Activated T-cell treated with anti-CD3 and anti-CD28 coated beads for 48 hours (primary cell): ENCODE measurements at places on chromosomes 1 and 21.

DNA sequence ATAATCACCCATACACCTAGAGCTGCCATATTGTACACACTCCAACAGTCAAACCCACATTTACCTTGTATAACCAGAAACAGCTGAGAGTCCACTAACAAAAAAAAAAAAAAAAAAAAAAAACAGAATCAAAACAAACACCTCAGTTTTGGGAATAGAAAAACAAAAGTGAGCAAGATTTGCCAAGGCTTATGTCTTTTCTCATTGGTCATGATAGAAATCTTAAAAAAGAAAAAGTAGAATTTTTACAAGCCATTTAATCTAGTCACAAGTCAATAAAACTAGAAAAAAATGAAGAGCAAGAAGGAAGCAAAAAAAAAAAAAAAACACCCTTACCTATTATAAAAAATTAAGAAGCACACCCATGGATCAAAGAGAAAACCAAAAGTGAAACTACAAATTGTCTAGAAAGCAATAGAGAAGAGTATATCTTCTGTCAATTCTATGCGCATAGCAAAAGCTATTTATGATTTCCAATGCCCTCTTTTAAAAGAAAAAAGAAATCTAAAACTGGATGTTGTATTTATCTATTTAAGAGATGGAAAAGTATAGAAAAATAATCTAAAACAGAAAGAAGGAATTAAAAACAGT is 113.2 kb upstream of the GALNT2 start:
- DNase-seq, result no peak

- no peak for DNase-seq
Observed at GRCh38 chr1:183126528-183126927, 59.5 kb upstream of the LAMC2 start.

DNA sequence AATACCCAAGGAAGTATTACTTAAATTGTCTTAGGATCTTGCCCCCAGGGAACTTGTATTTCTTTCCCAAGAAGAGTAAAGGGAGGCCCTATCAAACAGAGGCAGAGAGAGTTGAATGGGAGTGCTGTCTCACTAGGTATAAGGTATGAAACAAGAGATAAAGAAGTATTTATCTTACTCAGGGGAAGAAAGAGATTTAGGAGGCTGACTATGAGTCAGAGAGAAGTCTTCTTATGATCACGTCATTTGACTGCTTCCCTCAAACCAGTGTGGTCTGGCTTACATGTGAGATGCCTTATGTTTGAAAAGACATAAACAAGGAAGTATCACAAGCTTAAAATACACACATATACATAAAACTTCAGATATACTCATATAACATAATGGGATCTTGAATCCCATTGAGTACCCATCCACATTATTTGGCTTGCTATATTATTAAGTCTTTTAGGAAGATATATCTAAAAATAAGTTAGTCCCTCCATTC is 29.6 kb downstream of the DUSP10 start:
- no peak for DNase-seq

DNA sequence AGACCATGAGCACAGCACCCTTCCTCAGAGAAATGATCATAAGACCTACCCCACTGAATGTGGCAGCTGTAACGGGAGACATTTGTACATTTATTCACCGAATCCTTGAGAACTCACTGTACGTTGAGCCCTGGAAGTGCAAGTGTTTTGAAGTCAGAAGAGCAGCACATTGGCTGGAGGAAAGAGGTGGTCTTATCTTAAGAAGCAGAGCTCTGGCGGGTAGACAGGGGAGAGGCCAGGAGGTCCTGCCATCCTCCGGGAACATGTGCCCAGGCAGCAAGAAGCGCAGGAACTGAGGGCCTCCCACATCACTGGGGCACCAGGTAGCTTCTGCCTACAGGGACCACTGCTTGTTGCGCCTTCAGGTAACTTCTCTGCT is 169.2 kb upstream of the IRF2BP2 start:
- no peak for DNase-seq
